ENCODE measurements at places on chromosomes 12 and 14.

DNA sequence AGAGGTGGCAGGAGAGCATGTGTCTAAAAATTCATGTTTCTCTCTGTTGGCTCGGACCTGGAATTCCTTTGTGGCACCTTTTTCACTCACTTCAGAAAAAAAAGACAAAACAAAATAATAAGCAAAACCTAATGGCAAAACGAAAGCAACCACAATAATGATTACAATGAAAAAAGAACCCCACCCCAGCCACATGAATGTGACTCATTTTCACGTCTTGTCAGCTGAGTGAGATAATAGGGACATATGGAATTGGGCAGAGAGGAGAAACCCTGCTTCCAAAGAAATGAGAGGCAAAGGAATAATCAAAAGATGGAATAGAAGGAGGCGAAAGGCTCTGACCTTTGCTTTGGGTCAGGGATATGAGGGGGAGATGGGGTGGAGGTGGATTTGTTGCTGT lies 143.4 kb downstream of the SLC8A3 start:
- no peak overlapping the region for H3K27ac ChIP-seq
- H3K27me3 ChIP-seq: peaks cover 13% of the 10 kb centered on the region
- DNase-seq: no peak
- H3K4me3 ChIP-seq: no peak overlapping the region
- no peaks in the 10 kb centered on the region for H3K36me3 ChIP-seq
- H3K4me1 ChIP-seq: peaks cover 27% of the 10 kb centered on the region

DNA sequence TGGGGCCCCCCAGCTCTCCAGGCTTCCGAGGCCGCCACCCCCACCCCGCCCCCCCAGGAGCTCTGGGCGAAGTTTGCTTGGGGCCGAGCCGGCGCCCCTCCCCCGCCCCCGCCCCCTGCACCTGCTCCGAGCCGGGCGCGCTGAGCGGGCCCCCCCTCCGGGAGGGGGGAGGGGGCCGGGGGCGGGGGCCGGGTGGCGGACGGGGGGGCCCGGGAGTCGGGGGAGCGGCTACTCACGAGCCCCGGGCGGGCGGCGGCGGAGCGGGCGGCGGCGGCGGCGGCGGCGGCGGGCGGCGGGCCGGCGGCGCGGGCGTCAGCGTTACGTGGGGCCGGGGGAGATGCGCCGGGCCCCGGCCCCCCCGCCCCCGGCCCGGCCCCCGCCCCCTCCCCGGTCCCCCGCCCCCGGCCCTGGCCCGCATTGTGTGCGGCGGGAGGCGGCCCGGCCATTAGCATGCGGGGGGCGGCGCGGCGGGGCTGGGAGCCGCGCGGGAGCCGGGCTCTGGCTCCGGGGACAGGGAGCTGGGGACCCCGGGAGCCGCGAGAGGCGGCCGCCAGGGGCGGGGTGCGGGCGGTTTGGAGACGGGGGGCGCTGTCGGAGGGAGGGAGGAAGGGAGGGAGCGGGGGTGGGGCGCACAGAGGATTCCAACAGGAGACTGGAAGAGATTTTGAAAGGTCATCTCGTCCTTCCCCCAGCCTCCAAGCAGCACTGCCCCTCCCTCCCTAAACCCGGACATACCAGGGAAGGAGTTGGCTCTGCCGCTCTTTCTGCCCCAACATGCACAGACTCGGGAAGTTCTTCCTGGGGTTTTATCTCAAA lies at the start of gene ZNF219:
Gene ZNF219, minus strand, starts transcription at position 580 of the 816 bp plus-strand sequence. CDS start 5,064 bp downstream, outside the sequence.
- no peaks in the 10 kb centered on the region for H3K36me3 ChIP-seq
- peak; percentile 15 for DNase-seq
- H3K4me1 ChIP-seq: peaks cover 28% of the 10 kb centered on the region
- H3K27me3 ChIP-seq: no peaks in the 10 kb centered on the region

GRCh38 chr14:62592877-62593276 lies 452.4 kb downstream of the KCNH5 start:
- H3K36me3 ChIP-seq: no peaks in the 10 kb centered on the region
- H3K27me3 ChIP-seq: peaks cover 14% of the 10 kb centered on the region
- H3K27ac ChIP-seq: no peak overlapping the region
- peak; percentile 34 for DNase-seq
- no peaks in the 10 kb centered on the region for H3K4me1 ChIP-seq
- H3K4me3 ChIP-seq: no peak overlapping the region

DNA sequence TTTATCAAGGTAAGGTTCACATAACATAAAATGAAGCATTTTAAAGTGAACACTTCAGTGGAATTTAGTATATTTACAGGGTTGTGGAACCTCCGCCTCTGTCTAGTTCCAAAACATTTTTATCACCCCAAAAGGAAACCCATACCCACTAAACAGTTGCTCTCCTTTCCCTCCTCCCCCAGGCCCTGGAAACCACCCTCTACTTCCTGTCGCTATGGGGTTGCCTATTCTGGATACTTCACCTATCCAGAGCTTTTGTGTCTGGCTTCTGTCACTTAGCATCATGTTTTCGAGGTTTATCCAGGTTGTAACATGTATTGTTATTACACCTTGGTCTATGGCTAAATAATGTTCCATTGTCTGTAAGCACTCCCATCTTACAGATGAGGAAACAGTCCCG lies 27.7 kb upstream of the ZFP36L1 start:
- H3K36me3 ChIP-seq: no peaks in the 10 kb centered on the region
- H3K27me3 ChIP-seq: no peaks in the 10 kb centered on the region
- H3K4me3 ChIP-seq: no peak overlapping the region
- DNase-seq: no peak

- H3K27ac ChIP-seq: no peak overlapping the region
- H3K4me3 ChIP-seq: no peak overlapping the region
- no peaks in the 10 kb centered on the region for H3K36me3 ChIP-seq
- peak; percentile 60 for DNase-seq
- H3K4me1 ChIP-seq: peaks cover 29% of the 10 kb centered on the region
Observed at GRCh38 chr12:103884316-103884715, 43.3 kb upstream of the NT5DC3 start.

DNA sequence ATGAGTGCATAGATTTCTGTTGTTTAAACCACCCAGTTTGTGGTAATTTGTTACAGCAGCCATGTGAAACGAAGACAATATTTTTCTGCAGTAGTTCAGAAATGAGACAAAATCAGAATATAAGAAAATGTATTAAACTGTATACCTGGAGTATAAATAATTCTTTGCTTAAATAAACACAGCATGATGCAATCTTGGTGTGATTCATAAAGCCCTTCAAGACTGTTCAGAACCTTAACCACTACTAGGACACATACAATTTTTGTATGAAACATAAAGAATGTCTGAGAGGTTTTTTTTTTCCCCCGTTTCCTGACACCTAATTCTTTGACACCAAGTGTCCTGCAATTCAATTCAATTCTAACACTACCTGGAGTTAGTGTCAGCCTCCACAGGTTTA lies 10.5 kb downstream of the C12orf75 start:
- H3K4me3 ChIP-seq: no peak overlapping the region
- H3K4me1 ChIP-seq: peaks cover 14% of the 10 kb centered on the region
- H3K36me3 ChIP-seq: peaks cover 7% of the 10 kb centered on the region
- DNase-seq: peak; percentile 71
- H3K27ac ChIP-seq: 0 out of 2 replicates have a peak overlapping the region, but pooled peaks have one; percentile 10

- DNase-seq: no peak
- no peaks in the 10 kb centered on the region for H3K27me3 ChIP-seq
- no peaks in the 10 kb centered on the region for H3K4me1 ChIP-seq
- no peaks in the 10 kb centered on the region for H3K36me3 ChIP-seq
- H3K27ac ChIP-seq: no peak overlapping the region
Observed at GRCh38 chr14:83614956-83615355, 1915.0 kb upstream of the FLRT2 start.

DNA sequence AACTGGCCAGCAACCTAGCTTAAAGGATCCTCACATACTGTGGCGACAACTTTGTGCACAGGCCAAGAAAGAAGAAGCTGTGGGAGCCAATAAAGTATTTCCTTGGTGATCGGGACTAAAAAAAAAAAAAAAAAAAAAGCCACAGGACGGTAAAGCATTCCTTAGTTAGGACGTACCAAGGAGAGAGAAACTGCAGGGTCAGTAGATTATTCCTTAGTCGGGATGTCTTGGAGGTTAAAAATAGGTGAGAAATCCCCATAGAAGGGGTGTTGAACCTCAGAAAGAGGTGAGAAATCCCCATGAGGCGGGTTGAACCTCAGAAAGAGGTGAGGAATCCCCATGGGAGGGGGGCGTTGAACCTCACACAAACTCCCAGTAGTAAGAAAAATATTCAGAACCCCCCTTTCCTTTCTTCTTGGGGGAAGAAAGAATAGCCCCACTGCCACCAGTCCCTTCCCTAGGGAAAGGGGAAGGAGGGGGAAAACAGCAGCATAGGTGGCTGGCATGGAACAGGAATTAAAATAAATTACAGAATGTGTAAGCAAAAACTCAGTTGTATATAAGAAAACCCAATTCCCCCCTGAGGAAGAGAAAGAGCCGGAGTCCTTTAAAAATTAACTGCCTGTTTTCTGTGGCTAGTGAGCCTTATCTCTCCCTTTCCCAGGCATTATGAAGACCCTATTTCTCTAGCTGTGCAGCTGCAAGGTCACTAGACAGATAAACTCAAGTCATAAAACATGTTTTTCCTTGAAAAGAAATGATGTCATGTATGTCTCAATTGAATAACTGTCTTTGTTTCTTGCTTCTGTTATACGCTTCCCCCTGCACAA lies 26.8 kb downstream of the KLRK1 start:
- peak overlapping the region; percentile 80 for H3K27ac ChIP-seq
- no peak for DNase-seq
- peak overlapping the region; percentile 74 for H3K4me3 ChIP-seq
- H3K4me1 ChIP-seq: peaks cover 49% of the 10 kb centered on the region
- H3K27me3 ChIP-seq: no peaks in the 10 kb centered on the region

DNA sequence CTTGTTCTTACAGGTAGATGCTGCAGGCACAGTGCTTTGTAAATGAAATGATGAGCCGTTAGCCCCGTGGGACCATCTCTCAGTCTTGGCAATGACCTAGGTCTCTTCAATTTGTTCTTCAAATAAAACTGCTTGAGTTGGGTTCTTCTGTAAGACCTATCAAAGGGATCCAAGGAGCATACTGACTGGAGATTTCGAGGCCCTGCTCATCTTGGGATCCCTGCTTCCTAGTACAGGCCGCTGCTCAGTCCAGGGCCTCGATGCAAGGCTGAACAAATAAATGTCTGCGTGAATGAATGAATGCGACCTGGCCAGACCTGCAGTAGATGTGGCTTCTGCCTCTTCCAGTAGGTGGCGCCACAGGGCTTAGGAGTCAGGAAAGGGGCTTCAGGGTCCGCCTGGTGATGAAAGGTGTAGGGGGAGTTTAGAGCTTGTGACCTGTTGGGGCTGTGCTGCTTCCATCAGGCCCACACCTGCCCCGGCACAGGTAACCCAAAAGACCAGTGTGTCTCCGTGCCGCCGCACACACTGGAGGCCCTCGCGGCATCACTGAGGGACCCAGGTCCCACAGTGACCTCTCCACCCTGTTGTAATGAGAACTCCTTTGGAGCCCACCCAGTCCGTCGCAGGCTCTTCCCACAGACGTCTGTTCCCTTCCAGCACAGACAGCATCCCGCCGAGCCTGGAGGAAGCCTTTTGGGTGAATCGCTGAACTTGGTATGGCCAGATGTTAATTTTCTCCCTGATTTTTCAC lies 4.4 kb downstream of the CACNA1C start:
- H3K36me3 ChIP-seq: no peaks in the 10 kb centered on the region
- no peak overlapping the region for H3K4me3 ChIP-seq
- peaks cover 80% of the 10 kb centered on the region for H3K27me3 ChIP-seq
- H3K4me1 ChIP-seq: no peaks in the 10 kb centered on the region

DNA sequence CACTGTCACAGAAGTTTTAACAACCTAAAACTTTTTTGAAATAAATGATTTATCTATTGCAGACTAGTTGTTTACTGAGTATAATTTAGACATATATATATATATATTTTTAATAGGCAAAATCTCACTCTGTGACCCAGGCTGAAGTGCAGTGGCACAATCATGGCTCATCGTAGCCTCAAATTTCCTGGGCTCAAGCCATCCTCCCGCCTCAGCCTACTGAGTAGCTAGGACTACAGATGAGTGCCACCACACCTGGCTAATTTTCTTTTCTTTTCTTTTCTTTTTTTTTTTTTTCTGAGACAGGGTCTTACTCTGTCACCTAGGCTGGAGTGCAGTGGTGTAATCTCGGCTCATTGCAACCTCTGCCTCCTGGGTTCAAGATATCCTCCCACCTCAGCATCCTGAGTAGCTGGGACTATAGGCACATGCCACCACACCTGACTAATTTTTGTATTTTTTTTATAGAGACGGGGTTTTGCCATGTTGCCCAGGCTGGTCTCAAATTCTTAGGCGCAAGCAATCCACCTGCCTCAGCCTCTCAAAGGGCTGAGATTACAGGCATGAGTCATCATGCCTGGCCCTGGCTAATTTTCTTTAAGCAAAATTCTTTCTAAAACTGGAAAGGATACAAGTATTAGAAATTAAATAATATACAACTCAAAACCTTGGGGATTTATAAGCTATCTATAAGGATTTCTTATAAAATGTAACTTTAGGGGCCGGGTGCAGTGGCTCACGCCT lies 23.1 kb downstream of the EEA1 start:
- H3K27me3 ChIP-seq: no peaks in the 10 kb centered on the region
- no peak overlapping the region for H3K4me3 ChIP-seq
- no peaks in the 10 kb centered on the region for H3K36me3 ChIP-seq
- no peaks in the 10 kb centered on the region for H3K4me1 ChIP-seq
- no peak overlapping the region for H3K27ac ChIP-seq
- no peak for DNase-seq

DNA sequence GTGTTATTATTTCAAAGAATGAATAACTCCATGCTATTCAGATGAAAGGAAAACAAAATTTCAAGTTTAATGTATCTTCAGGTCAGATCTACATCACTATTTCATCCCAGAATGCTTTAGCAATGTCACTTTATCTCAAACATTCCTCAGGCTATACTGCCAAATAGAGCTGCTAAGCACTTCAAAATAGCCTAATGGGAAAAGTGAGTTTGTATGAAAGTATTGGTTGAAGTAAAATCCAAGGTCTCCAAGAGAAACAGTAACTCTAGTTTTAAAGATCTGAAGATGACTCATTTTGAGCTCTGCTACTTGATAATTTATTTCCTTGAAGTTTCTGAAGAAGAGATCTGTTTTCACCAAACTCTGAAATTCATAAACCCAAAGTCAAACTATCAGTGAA lies 466.2 kb upstream of the FOXG1 start:
- no peak overlapping the region for H3K27ac ChIP-seq
- no peak overlapping the region for H3K4me3 ChIP-seq
- H3K4me1 ChIP-seq: peaks cover 19% of the 10 kb centered on the region
- H3K27me3 ChIP-seq: no peaks in the 10 kb centered on the region
- DNase-seq: no peak

DNA sequence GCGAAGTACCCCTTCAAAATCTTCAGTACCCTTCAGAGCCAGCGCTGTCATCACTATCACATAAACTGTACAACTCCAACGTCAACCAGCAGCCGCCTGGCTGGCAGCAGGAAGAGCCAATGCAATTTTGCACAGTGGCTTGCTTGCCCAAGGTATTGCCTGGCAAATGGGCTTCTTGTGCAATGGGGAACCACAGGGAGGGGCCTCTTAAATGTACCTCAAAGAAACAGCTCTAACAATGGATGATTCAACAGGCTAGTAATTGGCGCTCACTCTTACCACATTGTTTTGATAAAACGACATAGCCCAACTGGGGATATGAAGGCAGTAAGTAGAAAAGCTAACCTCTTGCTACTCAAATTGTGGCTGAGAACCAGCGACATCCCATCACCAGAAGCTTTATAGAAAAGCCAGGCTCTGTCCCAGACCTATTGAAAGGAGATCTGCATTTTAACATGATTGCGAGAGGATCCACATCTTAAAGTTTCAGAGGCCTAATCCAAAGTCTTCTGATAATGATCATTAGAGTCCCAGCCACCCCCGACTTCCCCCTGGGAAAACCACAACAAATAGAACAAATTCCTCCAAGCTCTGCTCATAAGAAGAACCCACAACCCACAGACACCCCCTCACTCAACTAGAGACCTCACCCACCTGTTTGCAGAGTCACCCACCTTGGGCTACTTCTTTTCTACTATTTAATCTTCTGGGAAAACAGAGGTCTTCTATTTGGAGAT lies 125.3 kb upstream of the HIF1A start:
- peak overlapping the region; percentile 96 for H3K27ac ChIP-seq
- peaks cover 87% of the 10 kb centered on the region for H3K4me1 ChIP-seq
- H3K27me3 ChIP-seq: no peaks in the 10 kb centered on the region
- peak; percentile 95 for DNase-seq
- peak overlapping the region; percentile 9 for H3K4me3 ChIP-seq
- no peaks in the 10 kb centered on the region for H3K36me3 ChIP-seq
